ENCODE measurements at places on chromosomes 3 and 15.

- DNase-seq: peak; percentile 3
Observed at GRCh38 chr15:90388462-90389380, 679 bp downstream of the IQGAP1 start.

GRCh38 chr15:42490291-42490670, 660 bp downstream of the ZNF106 start:
- no peak for DNase-seq

- peak; percentile 79 for DNase-seq
Observed at GRCh38 chr15:71237456-71238188, 122.4 kb downstream of the THSD4 start.

DNA sequence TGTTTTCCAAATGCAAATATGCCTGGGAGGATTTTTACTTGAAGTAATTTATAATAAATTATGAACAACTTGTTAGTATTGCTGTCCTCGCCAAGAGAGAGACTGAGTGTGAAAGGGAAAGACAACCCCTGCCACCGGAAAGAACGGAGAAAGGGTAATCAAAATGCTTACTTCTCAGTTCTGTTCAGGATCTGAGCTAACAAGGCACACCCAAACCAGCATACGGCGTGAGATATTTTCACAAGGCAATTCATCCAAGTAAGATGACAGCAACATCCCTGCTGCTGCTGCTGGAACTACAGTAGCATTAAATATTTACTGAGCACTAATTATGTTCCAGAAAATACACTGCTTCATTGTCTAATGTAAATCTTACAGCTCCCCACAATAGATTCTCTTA, 96.1 kb downstream of the KBTBD8 start:
- DNase-seq: no peak

GRCh38 chr15:81011593-81011992, 10.9 kb downstream of the TLNRD1 start:
- DNase-seq: no peak

GRCh38 chr15:77815015-77815414, 182.3 kb upstream of the LINGO1 start:
- no peak for DNase-seq

GRCh38 chr3:174168026-174168425, 691.1 kb upstream of the NAALADL2 start:
- no peak for DNase-seq

DNA sequence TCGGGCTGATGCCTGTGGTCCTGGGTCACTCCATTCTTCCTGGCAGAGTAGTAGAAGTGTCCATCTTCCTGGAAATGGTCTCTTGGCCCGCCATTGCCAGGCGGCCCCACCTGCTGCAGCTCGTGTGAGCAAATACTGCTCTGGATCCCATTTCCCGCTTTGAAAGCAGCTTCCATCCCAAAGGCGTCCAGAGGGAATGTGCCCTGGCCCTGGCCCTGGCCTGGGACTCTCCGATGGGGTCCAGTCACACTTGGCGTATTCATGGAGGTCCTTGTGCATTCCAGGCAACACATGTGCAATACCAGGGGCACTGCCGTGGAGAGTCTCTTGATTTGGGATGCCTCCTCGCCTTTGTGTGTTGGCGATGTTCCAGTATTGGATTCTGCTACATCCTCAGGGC, 111.1 kb downstream of the SNRPN start:
- DNase-seq: no peak

- DNase-seq: no peak
Observed at GRCh38 chr3:171781711-171782127, 28.6 kb downstream of the PLD1 start.

GRCh38 chr15:101543026-101543390, 53.5 kb upstream of the PCSK6 start:
- no peak for DNase-seq

DNA sequence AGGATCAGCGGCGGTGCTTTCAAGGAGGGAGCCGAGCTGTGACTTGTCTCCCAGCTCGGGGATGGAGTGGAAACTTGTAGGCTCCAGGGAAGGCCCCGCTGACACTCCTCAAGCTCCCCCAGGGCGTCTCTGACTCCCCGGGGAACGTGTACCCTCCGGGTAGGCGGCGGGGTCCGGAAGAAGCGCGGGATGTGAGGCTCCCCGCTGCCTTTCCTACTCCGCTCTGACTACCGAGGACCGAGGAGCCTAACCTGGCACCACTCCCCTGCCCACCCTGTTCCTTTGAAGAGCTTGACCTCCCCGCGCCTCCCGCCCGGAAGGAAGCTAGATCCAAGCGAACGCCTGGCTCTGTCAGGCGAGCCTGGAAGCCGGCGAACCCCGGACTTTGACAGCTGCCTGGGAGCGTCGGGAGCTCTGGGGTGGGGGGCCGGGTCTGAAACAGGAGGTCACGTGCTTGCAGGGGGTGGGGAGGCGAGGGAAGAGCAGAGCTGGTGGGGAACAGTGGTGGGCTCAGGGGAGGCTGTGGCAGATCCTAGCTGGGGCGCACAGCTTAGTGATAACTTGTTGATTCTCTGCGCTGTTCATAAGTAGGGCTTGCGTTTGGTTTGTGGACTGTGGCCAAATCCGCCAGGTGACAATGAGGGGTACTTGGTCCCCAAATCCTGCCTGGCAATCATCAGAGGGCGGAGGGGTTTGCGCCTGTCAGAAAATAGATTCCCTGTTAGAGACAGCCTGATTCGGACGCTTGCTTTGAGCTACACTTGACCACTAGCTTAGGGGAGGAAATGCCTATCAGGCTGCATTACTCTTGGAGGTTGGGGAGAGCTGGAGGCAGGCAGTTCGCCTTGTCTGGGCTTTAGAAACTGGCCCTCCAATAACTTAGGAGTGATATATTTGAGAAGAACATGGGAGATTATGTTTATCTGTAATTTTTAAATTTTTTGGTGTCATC, 1.2 kb downstream of the CLSTN2 start:
- peak; percentile 55 for DNase-seq

DNA sequence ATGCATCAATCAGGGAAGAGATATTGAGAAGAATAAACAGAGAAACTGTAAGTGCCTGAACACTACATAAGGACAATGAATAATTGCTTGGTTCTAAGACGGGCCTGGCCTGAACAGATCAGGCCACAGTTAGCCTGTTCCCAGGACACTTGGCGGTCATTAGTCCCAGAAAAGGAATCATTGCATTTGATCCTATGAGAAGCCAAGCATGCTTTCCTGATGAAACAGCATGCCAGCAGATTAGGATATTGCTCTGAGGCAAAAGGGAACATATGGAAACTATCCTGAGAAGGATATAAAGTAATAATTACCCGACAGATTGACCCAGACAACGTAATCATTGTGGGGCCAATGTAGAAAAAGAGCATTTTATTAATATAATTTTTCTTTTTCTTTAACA, 51.9 kb downstream of the STRIT1 start:
- DNase-seq: no peak

- DNase-seq: peak; percentile 53
Observed at GRCh38 chr3:73451301-73451944, 173.3 kb downstream of the PDZRN3 start.

DNA sequence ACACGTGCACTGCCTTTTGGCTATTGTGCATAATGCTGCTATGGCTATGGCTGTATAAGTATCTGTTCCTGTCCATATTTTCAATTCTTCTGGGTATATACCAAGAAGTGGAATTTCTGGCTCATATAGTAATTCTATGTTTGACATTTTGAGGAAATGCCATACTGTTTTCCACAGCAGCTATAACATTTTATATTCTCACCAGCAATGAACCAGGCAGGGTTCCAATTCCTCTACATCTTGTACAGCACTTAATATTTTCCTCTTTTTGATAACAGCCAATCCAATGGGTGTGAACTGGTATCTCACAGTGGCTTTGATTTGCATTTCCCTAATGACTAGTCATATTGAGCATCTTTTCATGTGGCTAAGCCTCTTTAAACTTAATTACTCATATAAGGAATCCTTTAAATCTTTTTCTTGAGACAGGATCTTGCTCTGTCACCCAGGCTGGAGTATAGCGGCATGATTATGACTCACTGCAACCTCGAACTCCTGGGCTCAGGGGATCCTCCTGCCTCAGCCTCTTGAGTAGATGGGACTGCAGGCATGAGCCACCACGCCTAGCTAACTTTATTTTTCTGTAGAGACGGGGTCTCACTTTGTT, 38.1 kb upstream of the IGDCC4 start:
- DNase-seq: no peak

DNA sequence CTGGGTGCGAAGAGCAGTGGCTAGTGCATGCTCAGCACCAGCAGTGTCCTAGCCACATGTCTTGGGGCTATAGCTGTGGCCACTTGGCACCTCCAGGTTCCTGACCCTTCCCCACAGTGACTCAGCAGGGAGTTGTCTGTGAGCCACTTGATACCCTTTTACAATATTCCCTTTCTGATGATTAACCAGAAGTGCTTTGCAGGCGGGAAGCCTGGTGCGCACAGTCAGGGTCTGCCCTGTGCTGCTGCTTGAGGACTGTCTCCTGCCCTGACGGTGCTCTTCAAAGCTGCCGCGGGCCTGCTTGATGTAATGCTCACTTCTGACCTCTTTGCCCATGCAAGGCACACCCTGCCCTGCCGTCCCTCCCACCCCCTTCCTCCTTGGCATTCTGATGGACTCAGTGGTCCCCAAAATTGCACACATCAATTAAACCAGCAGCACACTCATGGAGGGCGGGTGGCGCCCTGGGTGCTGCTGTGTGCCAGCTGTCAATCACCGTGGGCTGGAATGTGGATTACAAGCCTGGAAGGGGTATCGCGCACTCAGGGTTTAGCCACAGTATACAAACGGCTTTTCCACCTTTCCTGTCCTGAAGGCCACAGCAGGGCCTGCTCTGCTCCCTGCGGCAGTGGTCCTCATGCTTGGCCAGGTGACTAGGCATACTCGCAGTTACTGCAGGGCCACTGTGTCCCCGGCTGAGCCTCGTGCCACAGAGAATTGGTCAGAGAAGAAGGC, 40.9 kb upstream of the PCSK6 start:
- no peak for DNase-seq

Measured in NCI-H1105 (cell line).